ENCODE measurements at places on chromosomes 7 and 10.

DNA sequence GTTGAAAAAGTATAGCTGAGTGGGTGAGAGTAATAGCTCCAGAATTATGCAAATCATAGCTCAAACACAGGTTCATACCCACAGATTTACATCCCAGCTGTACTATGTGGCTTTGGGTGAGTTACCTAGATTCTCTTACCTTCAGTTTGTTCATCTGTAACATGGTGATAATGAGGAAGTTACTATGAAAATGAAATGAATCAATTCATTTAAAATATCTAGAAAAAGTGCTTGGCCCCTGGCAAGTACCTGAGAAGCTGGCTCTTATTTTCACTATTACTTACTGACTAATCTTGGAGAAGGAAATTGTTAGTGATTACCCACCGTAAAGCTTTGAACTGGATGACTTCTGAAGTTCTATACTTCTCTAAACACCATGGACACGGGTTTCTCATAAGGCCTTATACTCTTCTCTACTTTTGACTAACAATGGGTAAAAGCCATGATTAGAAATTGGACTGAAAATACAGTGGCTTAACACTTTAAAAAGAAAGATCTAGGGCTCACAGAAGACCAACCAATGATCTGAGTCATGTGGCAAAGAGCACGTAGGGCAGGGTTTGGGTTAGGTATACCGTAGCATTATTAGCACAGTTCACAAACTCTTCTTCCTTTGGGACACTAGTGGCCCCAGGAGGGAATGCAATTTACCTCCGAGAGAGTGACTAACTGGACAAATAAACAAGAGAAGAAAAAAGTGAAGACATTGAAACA lies 149.2 kb downstream of the PLPP4 start:
- DNase-seq = no peak

DNA sequence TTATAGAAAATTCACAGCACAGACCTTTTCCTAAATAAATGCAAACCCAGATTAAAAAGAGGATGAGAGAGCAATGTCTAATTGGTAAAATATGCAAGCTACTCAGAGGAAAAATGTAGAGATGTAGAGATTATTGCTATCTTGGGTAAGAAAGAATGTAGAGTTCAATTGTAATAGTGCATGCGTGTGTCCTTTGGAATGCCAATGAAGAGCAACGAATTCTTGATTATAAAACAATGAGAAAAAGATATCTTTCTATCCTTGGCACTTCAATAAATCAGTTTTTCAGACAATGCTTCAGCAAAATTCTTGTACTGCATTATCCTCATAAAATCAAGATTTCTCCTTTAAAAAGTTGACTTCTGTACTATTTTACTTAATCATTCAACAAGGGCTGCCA lies 50.9 kb downstream of the SEMA3D start:
- no peak for DNase-seq

GRCh38 chr10:35409094-35409582 lies 72.8 kb downstream of the CCNY start:
- no peak for DNase-seq

GRCh38 chr7:114345494-114345893 lies 69.1 kb upstream of the FOXP2 start:
- no peak for DNase-seq

DNA sequence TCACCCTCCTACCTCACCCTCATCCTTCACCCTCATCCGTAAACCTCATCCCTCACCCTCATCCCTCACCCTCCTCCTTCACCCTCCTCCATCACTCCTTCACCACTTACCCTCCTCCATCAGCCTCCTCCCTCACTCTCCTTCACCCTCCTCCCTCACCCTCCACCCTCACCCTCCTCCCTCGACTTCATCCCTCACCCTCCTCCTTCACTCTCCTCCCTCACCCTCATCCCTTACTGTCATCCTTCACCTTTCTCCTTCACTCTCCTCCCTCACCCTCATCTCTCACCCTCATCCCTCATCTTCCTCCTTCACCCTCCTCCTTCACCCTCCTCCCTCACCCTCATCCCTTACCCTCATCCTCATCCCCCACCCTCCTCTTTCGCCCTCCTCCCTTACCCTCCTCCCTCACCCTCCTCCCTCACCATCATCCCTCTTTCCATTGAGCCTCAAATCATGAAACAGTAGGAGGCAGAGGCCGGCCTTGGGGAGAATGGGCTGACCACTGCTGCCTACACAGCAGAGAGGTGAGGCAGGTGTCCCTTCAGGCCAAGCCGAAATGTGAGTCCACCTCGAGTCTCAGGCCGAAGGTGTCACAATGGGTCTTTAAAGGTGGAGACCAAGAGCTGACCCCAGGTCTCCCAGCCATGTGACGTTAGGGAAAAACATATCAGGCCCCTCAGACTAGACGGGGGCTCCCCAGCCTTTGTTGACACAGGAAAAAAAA lies 53.0 kb downstream of the PDGFA start:
- DNase-seq = no peak

GRCh38 chr10:87593702-87594101 lies 66.0 kb upstream of the PAPSS2 start:
- DNase-seq = no peak

GRCh38 chr10:43648095-43648397 lies 635 bp downstream of the ZNF32 start:
- no peak for DNase-seq

DNA sequence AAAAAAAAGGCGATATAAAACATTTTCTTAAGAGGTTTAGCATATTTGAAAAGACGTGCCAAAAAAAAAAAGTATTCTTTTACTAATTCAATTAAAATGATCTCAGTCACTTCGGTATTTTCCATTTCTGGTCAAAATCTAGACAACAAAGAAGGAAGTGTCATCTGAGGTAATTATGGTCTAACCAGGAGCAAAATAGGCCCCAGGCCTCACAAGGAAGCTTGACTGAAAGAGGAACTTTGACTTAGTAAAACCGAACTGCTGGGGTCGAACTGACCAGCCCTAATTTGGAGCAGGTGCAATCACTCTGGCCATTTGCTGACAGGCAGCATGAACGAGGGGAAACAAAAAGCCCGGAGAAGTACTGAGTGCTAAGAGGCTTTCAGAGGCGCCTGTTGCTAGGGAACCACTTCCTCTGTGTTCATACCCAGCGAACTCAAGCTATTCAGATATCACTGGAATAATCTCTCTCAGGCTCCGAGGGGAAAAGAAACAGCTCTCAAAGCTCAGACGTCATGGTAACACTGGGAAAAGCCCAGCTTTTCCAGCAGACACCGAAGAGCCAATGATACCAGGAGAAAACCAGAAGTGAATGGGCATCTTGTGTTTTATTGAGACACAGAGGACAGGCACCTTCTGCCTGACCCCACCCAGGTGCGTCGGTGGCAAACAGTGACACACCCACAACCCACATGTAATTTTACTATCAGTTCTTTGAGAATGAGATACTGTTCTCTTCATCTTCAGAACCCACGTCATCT lies 126.5 kb downstream of the FAM107B start:
- peak; percentile 64 for DNase-seq

GRCh38 chr7:108118959-108119358 lies 11.2 kb downstream of the LAMB4 start:
- no peak for DNase-seq

DNA sequence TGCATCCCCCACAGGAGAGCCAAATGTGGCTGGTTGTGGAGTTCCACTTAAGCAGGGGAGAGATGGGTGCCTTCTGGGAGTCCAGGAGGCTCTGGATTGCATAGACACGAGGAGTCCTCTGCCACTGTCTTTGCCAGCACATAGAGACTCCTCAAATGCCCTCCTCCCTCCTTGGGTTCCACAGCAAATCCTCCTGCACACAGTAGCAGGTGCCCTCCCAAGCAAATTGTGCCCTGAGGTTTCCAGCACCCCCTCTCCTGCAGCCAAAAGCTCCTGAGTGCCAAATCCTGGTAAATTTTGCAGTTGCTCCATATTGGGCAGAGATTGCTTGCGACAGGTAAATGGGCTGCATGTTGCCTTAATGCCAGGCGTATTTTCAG lies 5.8 kb downstream of the EVX1 start:
- no peak for DNase-seq

- no peak for DNase-seq
These were observed 578.3 kb downstream of the ETV1 start for GRCh38 chr7:13411151-13411550.

GRCh38 chr7:136677471-136678365 lies 190.7 kb upstream of the CHRM2 start:
- no peak for DNase-seq

DNA sequence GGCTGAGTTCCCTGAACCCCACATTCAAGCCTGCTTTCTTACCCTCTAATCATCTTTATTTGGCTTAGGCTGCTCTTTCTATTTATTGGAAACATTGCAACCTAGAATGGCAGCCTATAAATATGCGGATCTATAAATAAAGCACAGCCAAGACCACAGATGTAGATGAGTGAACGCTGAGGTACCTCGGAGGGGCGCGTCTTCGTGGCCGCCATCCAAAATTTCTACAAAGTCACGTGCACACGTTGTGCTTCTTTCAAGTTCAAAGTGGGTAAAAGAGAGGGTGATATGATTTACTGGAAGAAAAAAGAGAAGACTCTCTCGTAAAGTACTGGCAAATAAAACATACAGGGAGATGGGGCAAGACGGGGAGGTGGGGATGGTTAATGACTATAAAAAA lies 132.6 kb upstream of the RSU1 start:
- DNase-seq = no peak

DNA sequence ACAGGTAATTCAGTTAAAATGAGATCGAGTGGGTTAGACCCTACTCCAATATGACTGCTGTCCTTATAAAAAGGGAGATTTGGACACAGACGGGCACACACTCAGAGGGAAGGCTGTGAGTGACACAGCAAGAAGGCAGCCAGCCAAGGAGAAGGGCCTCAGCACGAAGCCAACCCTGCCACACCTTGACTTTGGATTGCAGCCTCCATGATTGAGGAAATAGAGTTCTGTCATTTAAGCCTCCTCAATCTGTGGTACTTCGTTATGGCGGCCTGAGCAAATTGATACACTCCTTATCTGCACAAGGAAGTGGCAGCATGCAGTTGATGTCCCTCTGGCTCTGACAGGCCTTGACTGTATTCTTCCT lies 43.8 kb downstream of the SH2D4B start:
- no peak for DNase-seq

DNA sequence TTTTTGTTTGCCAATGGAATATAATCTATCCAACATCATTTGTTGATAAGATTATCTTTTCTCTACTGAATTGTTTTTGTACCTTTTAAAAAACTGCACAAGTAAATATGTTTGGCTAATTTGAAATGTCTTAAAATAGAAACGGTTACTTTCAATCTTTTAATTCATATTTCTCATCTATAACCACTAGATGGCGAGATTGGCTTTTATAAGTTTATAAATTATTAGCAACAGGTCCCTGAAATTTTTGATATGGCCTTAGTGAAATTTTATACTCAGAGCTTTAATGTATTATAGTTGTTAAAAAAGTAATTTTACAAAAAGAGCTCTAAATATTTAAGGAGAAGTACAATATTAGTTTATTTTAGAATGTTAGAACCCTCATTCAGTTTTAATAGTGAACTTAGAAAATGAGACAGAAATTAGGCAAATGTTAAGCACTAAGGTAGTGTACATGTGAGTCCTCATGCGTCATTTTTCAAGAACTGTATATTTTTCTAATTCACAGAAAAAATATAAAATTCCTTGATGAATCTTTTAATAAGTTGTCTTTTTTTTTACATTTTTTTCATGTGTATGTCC lies 592.5 kb downstream of the ARL4A start:
- DNase-seq = peak; percentile 28

- no peak for DNase-seq
These were observed 196.8 kb downstream of the ADRA2A start for GRCh38 chr10:111273635-111274034.

DNA sequence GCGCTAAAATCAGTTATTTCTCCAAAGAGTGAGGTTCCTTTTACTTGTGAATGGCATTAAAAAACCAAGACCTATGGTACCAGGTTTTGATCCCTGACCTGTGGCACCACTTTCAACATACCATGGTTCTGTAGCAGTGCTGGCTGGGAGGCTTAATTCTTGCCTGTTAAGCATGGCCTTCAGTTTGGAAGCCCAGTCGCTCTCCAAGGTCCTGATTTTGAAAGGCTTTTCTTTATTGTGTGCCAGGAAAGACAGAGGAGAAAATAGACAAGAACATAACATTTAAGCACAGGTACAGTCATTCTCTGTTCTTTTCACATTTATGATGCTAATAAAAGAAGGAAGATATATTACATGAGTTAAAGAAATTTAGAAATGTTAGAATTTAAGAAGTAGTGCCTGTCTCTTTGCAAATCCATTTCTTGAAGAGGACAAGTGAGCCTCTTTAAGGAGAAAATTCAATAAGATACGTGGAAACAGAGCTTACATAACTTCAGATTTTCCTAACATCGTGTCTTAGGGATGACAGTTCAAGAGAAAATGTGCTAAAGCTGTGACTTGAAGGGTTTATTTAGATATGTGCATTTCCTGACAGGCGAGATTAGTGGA lies 357.6 kb downstream of the DPP6 start:
- DNase-seq = no peak

GRCh38 chr10:79100771-79101170 lies 32.0 kb downstream of the ZMIZ1 start:
- no peak for DNase-seq

DNA sequence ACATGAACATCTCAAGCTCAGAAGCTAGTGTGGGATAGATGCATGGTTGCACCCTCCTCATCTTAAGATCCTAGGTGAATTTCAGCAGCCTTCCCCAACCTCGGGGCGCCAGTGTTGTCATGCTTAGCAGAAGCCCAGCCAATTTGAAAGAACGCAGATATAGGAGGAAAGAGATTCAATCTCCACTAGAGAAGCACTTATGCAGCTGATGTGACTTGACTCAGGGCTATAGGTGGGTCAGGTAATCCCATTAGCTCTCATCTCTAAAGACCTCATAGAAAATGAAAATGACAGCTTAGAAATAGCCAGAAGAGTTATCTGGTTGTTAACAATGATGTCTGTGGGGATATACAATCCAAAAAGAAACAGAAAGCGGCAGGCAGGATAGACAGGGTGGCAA lies 310.5 kb downstream of the GPAM start:
- no peak for DNase-seq

DNA sequence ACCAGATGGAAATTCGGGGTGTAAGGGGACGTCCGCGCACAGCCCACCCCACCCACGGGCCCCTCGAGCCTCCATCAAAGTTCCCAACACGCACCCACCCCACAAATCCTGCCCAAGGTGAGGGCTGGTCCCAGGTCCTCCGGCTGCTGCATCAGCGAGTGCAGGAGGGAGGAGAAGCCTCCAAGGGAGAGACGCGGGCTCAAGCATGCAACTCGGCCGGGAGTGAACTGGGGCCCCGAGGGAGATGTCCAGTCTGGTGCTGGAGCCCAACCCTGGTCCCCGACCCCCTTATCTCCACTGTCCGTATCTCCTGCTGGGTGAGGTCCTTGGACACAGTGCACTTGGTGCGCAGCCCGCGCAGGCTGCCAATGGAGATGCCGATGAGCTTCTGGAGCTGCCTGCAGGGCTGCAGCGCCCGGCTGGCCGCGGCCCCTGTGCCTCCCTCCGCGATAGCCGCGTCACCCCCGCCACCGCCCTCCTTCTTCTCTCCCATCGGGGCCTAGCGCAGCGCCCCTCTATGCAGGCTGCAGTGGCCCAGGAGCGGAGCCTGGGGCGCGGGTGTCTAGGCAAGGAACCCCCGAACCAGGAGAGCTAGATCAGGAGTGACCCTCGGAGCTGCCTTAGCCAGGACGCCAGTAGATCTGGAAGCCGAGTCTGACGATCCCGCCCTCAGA lies 489.2 kb downstream of the ZNF33B start:
- no peak for DNase-seq

- DNase-seq = no peak
These were observed 127.9 kb downstream of the MLLT10 start for GRCh38 chr10:21661935-21662334.
